Epithelial cell of proximal tubule (primary cell): ENCODE measurements at places on chromosomes 4 and X. TPM values are rescaled to one million over a fixed set of nuclear protein-coding genes. Genes with fewer than 3 reads are reported as not detected.

GRCh38 chr4:153143527-153144348, 60.5 kb upstream of the TRIM2 start:
- DNase-seq, result no peak

Gene GALNTL6
- total RNA-seq, result not detected in 2 replicates

Gene STEEP1
- 12.2 and 28.4 TPM in 2 replicates for total RNA-seq

Gene FAM236A
- total RNA-seq, result not detected in 2 replicates

Gene WDR17
- 0.17 and 0.58 TPM in 2 replicates for total RNA-seq

Gene GPRIN3
- total RNA-seq, result 0.94 and 2.0 TPM in 2 replicates

Gene KDR
- total RNA-seq, result 0.29 and 1.4 TPM in 2 replicates
